ENCODE measurements at places on chromosomes 7 and 10.

DNA sequence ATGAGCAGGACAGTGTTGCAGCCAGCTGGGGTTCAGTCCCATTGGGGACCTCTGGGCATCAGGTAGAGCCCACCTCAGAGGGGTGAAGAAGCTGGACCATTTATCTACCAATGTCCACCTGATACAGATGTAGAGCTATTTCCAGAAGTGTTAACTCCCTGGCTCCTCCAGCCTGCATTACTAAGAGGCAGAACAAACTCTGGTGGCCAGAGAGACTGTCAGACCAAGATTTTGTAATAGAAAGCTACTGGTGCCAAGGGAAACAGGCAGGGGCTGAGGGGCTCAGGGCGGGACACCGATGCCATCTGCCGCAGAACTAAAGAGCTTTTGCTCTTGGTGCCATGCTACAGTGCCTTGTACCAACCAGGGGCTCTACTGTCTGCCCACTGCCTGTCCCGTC, 268.2 kb upstream of the HABP2 start:
- DNase-seq, result no peak

GRCh38 chr7:40880581-40880980, 745.8 kb downstream of the SUGCT start:
- DNase-seq, result no peak

DNA sequence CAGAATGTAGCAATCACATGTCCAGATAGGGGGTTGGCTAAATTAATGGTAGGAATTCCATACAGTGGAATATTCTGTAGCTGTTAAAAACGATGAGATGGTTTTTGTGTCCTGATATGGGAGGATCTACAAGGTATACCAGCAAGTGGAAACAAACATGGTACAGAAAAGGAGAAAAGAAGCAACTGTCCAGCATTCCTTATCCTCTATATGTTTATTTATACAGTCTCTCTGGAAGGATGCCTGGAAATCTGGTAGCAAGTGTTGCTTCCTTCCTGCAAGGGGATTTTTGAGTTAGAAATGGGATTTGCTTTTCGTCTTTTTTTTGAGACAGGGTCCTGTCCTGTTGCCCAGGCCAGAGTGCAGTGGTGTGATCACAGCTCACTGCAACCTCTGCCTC, 19.3 kb downstream of the IL15RA start:
- DNase-seq, result no peak

DNA sequence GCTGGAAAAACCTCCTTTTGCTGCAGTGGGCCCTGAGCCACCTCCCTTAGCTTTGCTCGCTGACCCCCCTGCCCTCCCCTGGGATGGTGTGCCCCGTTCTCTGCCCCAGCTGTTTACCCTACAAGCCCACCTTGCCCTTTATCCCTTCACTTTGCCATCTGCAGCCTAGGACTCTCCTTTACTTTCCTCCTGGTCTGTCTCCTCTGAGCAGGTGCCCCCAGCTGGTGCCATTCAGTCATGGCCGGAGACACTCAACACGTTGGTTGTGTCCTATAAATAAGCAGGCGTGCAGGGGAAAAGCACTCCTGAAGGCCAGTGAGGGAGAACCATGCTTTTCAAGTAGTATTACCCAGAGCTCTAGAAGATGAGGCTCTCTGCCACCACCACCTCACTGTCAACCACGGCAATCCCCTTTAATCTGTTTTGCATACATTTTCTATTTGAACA, 6.1 kb downstream of the RASSF4 start:
- no peak for DNase-seq

DNA sequence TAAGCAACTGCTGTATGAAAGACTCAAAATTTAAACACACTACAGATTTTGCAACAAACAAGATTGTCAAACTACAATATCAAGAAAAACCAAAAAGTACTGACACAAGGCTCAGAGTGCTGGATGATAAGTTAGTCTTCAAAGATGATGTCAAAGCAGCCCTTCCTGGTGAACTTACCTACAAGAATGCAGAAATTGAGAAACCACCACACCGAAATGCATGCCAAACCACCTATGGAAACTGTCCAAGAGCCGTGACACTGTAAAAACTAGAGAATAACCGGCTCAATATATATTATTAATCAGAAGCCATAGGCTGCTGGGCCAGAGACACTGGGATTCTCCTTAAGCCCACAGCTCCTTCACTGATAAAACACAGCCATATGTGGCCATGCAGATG, 25.3 kb downstream of the DENND11 start:
- no peak for DNase-seq

GRCh38 chr7:79451580-79451979, 1.9 kb downstream of the MAGI2 start:
- no peak for DNase-seq

DNA sequence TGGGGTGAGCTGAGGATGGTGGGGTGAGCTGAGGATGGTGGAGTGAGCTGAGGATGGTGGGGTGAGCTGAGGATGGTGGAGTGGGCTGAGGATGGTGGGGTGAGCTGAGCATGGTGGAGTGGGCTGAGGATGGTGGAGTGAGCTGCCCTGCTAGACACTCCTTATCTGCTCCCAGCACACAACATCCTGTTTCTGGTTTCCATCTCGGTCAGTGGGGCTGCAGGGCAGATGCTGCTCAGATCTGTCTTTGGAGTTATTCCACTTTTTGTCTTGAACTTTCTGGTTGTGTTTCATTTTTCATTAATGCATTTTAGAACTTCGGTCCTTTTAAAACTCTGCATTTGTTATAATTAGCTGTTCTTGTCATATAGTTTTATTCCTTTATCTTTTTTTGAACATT, 67.9 kb upstream of the ANTXRL start:
- no peak for DNase-seq

DNA sequence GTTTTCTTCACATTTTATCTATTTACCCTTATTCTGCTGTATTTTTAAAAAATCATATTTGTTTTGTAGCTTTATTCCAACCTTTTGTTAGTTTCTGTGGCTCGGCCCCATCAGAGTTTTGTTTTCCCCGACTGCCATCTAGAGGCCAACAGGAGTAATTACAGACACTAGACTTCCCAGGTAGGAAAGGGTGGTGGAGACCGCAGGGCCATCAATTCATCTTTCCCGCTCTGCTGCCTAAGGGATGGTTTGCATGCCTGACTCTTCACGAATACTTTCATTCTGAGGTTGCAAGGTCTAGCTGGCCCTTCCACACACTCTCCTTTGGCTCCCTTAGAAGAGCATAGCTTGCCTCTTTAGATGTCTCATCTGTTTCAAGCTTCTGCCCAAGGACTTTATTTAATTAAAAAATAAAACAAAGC, 38.3 kb downstream of the LYZL2 start:
- peak; percentile 17 for DNase-seq

GRCh38 chr7:74475987-74476350, 22.3 kb downstream of the GTF2IRD1 start:
- no peak for DNase-seq

DNA sequence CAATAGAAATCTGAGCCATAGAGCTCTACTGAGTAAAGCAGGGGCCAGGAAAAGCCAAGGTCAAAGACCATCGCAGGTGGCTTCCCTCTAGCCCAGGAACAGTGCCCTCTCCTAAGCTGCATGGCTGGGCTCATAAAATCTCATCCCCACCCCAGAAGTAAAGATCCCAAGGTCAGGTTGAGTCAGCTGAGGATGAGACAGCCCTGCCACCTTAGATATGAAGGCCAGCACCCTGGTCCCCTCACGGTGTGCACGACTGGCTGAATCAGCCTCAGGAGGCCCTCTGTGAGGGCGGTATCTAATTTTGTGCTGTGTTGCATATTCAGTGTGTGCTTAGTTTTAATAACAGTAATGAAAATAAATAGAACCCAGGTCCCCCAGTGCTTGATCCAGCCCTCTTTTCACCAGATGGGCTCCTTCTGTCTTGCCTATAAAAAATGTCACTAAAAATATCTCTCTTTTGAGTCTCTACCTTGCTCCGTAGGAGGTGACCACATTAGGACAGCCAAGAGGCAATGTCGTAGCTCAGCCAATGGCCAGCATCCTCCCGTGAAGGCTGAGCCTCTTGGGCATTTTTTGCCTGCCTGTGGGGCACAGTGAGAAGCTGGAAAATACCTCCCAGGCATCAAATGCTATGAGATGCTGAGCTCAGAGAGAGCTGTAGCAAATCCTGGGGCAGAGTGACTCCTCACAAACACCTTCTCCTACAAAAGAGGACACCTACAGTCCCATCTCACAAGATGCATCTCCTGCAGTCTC, 424.0 kb downstream of the PLXNA4 start:
- no peak for DNase-seq

DNA sequence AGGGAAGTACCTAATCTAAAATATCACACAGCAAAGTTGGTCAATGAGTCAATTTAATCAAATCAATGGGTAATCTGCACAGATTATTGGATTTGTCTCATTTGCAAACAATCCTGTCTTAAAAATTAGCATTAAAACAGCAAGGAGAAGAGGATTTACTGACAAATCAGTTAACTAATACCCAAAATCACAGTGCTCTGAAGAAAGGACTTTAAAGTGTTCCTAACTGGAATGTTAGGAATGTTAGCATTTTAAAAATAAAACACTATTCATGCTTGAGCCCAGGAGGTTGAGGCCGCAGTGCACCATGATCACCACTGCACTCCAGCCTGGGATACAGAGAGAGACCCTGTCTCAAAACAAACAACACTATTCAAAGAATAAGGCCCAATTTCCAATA, 83.1 kb downstream of the CHCHD3 start:
- DNase-seq, result no peak

DNA sequence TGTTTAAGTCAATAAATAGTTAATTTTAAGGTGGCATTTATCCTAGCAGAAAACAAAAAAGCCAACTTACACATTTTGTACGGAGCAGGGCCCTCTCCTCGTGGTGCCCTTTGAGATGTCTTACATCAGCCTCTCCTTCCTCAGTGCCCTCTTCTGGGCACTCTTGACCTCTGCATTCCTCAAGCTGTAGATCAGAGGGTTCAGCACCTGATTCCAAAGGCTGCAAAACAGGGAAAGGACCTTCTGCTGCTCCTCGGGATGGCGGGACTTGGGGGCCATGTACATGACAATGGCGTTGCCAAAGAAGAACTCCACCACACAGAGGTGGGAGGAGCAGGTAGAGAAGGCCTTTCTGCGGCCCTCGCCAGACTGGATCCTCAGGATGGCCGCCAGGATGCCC, 4.6 kb upstream of the OR2A14 start:
- no peak for DNase-seq

DNA sequence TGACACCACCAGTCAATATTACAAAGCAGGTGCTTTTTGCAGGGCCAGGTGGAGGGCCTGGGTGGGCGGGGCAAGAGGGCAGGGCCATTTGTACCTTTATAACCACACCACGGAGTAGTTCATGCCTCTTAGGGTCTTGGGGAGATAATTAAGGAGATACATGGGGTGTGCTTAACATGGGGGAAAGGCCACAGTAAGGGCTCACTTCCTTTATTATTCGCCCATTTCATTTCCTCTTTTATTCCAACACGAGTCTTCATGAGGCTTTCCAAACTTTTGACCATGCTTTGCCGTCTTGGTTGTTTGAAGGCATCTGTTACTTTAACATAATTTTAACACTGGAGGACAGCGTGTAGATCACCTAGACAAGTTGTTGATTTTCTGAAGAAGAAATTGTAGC, 33.3 kb upstream of the LYZL2 start:
- no peak for DNase-seq

DNA sequence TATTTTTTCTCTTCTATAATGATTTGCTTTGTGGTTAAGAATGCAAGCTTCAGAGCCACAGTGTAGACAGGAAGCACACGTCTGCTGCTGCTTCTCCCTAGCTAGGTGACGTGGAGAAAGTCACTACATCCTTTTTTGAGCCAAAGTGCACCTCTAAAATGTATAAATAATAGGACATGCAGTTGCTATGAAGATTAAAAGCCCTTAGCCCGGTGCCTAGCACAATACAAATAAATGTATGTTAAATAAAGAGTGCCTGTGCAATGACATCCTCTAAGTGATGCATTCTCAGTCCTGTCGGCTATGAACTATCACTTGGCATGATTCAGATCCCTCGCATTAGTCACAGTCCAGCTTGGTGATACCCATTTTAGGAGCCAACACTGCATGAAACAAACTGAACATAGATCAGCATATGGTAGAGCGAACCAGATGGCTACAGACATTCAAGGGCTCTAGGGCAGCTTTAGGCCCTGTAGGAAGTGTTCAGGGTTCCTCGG, 4.8 kb upstream of the TRDMT1 start:
- peak; percentile 73 for DNase-seq

DNA sequence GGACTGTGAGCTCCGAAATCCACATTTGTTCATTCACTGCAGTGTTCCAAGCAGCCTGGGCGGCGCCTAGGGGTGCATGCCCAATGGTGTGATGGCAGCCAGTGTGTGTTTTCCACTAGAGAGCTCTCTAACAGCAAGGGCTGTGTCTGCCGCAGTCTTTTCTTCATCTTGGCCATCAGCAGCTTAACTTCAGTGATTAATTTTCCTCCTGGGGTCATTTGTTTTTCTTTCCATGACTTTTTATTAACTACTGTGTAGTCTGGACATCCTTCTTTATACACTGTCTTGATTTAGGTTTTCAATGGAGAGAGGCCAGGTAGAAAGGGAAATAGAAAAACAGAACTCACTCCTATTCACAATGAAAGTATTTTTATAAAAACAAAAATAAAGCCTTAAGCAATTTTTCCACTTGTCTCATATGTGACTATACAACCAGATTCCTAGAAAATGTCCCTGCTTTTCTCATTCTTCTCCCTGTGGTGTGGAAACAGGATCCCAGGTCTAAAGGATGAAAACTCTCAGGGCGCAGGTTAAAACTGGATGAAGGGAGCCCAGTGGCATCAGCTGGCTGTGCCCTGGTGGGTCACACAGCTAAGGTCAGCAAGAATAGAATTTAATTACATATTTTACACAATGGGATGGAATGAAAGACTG, 176.8 kb downstream of the PKD1L1 start:
- no peak for DNase-seq

DNA sequence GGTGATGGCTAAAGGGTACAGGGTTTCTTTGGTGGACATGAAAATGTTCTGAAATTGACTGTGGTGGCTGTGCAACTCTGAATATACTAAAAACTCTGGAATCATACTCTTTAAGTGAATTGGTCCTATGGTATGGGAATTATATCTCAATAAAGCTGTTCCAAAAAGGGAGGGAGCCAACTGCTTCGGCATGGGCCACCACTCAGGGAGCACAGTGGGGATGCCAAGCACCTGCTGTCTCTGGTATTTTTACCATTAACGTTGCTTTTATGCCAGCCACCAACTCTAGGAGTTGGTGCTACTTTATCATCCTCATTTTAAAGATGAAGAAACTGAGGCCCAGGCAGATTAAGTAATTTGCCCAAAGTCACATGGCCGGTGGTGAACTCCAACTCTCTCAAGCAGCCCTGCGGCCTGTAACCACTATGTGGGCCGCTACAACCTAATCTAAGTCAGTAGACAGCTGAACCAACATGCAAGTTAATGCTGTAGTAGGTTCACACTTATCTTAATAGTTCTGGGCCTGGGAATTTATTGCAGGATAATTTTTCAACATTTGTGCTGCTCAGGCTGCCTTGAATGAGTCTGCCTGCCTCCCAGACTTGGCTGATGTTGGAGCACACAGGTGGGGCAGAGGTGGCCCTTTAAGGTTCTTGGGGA, 20.8 kb downstream of the SH3PXD2A start:
- no peak for DNase-seq

DNA sequence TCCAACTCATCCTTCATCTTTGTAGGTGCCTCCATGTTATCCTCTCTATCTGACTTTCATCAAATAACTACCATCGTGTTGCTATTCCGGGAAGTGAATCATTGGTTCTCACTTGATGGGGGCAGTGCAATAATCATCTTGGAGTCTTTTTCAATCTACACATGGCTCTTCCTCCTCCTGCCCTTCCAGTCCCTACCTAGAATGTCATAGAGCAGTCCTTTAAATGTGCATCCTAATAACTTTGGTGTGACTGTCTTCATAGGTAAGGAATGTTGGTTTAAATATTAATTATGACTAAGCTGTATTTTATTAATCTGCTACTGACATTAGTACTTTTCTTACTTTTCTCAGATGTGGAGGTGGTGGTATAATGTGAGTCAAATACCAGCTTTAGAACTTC, 8.4 kb upstream of the CDK14 start:
- no peak for DNase-seq
